Astrocyte of the hippocampus (primary cell): ENCODE measurements at places on chromosomes 11 and 22.

DNA sequence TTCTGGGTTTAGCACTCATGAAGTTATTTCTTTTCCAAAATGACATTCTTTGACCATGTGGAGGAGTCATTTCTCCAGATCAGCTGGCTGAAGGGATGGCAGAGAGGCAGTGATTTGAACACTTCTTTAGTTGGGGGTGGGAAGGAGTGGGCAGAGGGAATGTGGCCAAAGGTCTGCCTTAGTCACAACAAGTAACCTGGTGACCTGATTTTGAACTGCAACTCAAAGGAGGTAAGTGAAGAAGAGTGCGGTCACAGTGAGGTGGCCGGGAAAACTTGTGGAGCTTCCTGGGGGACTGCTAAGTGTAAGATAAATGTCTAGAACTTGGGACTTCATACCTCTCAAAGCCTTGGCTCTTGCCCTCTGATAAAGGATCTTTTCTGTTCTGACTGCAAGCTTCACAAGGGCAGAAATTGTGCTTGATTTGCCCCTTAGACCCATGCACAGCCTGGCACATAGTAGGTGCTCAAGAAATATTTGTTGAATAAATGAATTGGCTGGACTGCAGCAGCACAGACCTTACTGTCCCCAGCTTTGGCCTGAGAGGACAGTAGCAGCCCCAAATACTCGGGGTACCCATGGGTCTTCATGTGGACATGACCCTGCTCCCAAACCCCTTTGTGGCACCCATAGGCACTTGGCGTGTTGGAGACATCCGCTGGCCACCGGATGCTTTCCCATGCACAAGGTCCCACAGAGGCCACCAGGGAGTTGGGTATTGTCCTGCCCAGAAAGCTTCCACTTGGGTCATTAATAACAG is 99.0 kb upstream of the ALX4 start:
- no peak for DNase-seq

GRCh38 chr22:42443240-42444076 is 11.3 kb upstream of the NFAM1 start:
- no peak for DNase-seq

- no peak for DNase-seq
Measured at GRCh38 chr11:21460082-21460481, 732.8 kb upstream of the ANO5 start.

- no peak for DNase-seq
Measured at GRCh38 chr11:119696378-119697222, 32.4 kb downstream of the NECTIN1 start.

GRCh38 chr22:23682077-23682476 is 8.7 kb upstream of the RGL4 start:
- no peak for DNase-seq

DNA sequence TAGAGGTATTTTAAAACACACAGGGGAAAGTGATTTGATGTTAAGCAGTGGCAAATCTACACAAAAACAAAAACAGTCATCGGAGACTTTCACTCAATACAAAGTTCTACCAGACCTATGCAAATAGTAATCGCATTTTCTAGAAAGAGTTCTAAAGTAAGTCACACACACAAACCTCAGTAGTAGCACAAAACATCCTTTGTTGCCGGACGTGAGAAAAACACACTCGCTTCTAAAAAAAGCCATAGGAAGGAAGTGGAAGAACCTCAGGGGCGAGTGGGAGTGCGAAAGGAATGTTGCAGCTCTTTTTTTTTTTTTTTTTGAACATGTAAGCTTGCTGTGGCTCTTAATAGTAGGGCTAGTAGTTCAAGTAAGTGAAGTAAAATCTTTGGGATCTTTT is 88.9 kb downstream of the MAML2 start:
- DNase-seq: peak; percentile 75
